Stimulated activated CD4-positive, alpha-beta T cell treated with anti-CD3 and anti-CD28 coated beads, Interleukin-15, amount 100 ng/mL, for 1 hour (primary cell): ENCODE measurements at places on chromosomes 11 and 22.

- peak; percentile 68 for DNase-seq
Measured at GRCh38 chr11:64743591-64744543, at the start of gene RASGRP2. RASGRP2 (minus strand) TSS chr11:64744142; CDS start chr11:64742866, 1,276 bp downstream.

- no peak for DNase-seq
Measured at GRCh38 chr11:128764424-128765095, 70.7 kb downstream of the FLI1 start.

DNA sequence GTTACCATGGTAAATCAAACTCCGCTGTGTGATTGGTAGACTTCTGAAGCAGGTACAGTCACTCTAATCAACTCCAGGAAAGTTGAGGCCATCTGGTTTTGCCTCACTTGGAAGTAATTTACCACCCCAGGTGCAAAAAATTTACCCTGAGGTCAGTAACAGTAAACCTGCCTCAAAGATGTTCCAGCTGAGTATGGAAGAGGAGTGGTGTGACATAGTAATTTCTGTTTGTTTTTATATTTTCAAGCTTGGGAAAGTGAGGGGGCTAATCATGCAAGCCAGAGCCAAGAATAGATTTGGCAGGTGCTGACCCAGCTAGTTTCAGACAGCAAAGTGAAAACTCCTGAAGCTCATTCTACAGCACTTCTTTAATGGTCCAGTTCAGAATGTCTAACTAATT, 691.6 kb downstream of the NTM start:
- no peak for DNase-seq

DNA sequence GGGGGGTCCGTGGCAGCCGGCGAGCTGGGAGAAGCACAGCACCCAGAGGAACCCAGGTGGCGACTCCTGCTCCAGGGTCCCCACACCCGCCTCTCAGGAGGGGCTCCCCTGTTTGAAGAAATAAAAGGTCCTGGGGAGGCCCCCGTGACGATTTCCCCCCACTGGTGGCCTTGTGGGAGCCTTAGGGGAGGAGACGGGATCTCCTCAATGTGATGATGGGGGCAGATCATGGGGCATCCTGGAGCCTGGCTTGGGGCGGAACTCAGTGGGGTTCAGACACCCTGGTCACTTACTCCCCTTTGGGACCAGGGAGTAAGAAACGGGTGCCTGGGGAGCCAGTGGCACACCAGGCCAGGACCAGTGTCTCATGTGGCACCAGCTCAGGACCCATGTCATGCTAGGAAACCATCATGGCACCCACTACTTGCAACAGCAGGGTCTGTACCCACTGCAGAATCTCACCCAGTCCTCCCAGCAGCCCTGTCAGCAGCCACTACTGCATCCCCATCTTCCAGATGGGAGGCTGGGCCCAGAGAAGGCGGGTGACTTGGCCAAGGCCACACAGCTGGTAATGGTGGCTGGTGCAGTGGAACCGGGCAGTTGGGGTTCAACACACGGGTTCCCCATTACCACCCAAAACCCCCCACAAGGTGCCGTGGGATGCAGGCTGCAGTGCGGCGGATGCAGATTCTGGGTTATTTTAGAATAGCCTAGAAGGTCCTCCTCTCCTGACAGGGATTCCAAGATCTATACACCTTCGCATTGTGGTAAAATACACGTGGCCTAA, 130.7 kb downstream of the CTTN start:
- no peak for DNase-seq

DNA sequence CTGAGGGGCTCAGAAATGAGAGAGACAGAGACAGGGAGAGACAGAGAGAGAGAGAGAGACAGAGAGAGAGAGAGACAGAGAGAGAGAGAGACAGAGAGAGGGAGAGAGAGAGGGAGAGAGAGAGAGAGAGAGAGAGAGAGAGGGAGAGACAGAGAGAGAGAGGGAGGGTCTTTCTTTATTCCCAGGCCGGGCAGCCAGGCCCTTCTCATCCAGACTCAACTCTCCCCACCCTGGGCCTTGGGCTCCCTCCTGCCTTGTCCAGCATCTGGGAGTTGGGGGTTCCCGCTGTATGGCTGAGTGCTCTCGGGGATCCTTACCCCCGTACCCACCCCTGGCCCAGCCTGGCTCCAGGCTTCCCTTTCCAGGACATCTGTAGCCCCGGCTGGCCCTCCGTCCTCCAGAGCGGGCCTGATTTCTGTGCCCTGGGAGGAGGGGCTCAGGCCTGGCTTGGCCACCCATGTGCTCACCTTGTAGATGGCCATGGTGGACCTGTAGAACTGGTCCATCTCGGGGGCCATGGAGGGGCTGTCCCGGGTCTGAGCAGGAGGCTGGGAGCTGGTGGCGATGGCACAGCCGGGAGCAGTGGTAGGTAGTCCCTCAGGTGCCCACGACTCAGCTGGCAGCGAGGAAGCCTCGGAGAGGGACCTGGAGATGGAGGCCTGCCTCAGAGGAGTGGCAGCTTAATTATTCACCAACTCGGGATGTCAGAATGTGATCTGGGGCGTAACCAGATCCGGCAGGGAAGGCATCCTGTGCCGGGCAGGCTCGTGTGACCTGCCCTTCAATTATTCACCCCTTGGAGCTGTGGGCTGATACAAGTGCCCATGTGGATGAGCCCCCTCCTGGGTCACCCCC, at the start of gene BAIAP2L2:
TSS of gene BAIAP2L2 (minus strand) at position 677 of the 855 bp plus-strand sequence. CDS start at position 518, 159 bp downstream.
- no peak for DNase-seq

DNA sequence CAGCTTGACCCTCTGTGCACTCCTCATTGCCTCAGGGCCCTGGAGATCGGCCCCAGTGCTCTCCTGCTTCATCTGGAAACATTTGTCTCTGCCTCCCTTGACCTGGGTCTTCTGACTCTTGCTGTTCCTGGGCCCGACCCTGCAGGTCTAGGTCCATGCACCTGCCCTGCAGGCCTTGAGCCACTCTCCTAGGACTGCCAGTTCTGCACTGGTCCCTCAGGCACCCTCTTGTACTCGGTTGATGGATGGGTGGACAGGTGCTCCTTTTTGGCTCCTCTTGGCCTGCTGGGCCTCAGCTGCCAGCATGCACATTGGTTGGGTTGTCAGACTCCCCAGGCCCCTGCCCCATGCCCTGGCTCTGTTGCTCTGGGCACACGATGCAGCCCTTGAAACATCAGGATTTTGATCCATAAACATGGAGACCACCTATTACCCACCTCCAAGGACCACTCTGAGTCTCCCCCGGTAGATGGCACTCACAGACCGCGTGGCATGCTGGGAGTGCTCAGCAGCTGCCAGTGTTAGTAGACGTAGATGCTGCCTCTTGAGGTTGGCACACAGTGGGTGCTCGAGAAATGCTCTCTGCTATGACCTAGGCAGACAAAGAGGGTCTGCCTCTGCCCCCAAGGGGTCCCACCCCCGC, 20.2 kb upstream of the ACR start:
- DNase-seq, result no peak

DNA sequence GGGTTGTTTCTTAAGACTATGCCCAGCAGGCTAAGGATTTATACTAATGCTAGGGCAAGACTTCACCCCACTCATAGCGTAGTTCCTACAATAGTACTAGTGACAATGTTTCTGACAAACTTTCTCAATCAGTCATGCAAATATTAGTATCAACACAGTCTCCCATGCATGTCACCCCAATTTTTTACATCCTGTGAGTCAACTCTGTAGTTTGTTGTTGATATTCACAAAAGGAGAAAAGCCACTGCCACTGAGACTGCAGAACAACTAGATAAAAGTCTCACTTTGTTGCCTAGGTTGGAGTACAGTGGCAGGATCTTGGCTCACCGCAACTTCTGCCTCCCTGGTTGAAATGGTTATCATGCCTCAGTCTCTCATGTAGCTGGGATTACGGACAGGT, 155.2 kb downstream of the RBFOX2 start:
- DNase-seq, result no peak

DNA sequence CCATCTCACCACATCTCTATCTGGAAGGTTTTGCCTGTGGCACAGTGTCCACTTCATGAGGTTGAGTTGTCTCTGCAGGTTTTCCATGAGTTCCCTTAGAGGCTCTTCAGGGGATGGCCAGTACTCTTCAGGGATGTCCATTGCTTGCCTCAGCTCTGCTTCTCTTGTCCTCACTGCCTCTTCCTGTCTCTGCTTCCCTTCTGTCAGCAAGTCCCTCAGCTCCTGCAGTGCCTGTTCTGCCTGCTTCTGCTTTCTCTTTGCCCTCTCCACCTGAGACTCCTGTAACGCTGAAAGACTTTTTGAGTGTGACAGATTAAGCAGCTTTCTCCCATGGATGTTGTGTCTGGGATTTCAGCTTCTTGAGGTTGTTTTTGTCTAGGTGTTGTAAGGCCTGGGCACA, 38.2 kb upstream of the MRPL17 start:
- DNase-seq, result no peak

- peak; percentile 58 for DNase-seq
Measured at GRCh38 chr11:62593434-62594044, 2.2 kb upstream of the TUT1 start.

- no peak for DNase-seq
Measured at GRCh38 chr11:1846453-1846932, 6.4 kb upstream of the LSP1 start.

GRCh38 chr11:88266919-88267318, 70.6 kb downstream of the CTSC start:
- DNase-seq, result no peak

DNA sequence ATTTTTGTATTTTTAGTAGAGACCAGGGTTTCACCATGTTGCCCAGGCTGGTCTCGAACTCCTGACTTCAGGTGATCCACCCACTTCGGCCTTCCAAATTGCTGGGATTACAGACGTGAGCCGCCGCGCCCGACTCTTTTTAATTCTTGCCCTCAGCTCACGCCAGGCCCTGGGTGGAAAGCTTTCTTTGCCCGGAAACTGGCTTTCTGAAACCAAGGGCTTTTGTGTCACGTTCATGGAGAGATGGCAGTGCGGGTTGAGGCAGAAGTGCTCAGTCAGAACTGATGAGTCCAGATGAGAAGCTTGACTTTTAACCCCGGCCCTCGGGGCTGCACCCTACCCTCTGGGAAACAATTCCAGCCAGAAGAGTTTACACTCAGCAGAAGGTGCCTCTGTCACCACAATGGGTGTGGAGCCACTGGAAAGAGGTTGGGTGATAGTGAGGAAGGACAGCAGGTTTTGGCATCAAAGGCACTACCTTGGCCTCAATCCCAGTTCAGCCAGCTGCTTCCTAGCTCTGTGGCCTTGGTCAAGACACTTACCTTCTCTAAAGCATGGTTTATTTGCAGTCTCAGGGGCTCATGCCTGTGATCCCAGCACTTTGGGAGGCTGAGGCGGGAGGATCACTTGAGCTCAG, 890 bp upstream of the ARFGAP3 start:
- no peak for DNase-seq

- DNase-seq, result no peak
Measured at GRCh38 chr11:64224891-64225607, 937 bp downstream of the TRPT1 start.

DNA sequence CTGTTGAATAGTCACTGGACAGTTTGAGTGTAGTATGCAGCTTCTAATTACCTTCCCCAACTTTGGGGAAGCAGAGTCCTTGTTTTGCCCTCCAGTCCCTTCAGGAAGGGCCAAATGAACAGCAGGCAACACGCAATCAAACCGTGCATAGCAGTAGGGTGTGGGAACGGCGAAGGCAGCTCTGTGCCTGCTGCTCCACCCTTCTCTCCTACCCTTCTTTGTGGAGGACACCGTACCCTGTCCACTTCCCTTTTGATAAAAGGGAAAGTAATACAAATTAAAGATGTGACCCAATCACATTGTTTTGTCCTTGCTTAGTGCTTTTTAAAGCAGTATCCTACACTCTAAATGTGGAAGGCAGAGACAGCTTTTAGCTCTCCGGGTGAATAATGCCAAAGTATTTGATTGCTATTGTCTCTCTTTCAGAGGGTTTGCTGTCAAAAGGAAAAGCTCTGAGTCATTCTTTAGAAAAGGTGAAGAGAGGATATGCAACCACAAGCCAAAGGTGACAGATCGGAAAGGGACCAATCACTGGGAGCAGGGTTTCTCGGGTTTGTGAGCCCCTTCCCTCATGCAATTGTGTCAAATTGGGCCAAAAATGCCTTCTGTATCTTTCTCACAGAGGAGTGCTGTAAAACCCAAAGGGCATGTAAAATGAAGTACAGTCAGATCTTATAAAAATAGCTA, 407.3 kb upstream of the CCDC90B start:
- no peak for DNase-seq

DNA sequence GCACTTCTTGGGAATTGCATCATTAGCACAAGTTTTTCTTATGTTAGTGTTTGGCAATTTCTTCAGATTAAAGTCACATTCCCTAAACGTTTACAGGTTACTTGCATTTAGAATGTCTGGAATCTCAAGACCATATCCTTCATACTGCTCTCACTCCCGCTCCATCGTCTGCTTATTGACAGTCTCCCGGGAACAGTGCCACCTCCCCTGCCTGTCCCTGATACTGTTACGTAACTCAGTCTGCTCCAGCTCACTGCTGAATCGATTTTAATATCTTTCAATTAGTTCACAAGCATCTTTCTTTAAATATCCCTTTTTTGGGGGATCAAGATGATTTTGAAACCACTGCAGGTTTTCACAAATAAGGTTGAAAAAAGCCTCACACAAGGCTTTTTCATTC, 48.2 kb downstream of the GLYATL2 start:
- DNase-seq, result no peak

DNA sequence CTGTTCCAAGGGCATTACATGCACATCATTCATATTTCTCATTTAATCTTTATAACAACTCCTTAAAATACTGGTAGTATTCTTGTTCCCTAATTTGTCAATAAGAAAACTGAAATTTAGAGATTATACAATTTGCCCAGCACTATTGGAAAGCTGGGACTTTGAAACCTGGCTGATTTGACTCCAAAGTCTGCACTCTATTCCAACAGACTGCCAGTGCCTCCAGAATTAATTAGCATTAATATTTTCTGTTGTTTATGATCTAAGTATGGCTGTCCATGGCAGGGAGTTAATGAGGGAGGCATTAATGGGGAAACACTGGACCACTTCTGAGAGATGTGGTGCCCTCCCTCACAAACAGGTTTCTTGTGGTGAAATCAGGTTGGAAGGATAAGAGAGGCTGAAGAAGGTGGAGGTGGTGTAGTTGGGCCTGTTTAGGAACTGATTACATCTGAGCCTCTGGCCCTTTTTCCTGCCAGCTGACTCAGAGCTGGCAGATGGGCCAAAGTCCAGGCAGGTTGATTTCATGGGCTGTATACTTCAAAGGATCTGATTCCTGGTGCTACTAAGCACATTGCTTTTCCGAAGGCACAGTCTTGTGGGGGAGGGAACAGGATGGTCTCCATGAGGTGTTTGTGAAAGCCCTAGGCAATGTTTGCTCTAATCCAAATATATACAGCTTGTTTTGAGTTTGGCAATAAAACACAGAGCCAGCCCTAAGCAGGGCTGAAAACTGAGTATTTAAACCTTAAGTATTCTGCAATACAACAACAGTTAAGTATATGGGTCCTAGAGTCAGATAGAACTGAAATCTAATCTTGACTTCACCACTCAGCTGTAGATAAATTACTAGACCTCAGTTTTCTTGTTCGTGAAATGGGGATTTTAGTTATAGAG, 21.0 kb upstream of the RAB30 start:
- DNase-seq, result no peak

DNA sequence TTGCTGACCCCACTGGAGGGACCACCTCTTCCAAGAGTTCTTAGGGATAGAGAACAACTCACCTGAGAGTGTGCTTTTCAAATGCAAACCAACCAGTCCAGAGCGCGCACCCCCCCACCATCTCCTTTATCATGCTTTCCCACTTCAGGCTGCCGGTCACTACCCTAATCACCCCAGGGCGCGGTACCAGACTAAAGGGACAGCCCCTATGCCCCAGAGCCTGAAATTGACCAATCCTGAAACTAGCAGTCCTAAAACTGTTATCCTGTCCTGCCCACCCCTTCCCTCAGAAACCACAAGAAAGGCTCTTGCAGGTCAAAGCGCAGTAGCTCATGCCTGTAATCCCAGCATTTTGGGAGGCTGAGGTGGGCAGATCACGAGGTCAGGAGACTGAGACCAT, 37.0 kb downstream of the NEAT1 start:
- DNase-seq, result no peak
